CD4-positive, alpha-beta T cell (primary cell): ENCODE measurements at places on chromosomes 2 and 18.

DNA sequence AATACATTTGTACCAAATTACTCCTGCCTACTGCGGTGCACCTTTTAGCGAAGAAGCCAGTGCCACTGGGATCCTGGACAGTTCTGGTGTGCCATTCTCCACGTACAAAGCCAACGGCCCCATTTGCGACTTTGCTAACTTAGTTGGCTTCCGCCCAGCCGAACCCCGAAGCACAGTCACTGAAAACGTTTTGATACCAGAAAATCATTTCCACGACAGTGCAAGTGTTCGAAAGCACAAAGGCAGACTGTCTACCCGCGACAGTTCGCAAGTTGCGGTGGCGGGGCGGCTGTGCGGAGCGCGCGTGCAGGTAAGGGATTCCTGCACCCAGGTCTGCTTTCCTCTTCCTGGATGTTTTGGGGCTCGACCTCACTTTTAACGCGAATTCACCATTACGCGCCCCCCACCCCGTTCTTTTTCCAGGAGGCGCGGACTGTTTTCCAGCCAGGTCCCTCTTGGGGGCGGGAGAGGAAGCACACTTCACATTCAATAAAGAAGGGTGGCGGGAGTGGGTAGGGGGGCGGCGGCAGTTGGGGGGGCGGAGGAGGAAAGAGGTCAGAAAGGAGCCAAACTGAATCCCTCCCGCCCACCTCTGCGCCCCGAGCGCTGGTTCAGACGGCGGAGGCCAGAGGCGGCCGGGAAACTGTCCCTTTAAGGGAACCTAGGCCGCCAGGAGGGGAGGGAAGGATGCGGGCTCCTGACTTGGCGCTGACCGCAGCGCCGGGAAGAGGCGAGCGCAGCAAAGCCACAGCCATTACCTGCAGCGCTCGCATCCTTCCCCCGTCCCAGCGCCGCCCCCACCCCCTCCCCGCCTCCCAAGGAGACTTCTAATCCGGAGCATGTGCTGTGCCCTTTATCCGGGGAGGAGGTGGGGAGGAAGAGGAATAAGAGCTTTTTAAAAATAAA lies 107.4 kb upstream of the KCTD1 start:
- DNase-seq = no peak

GRCh38 chr2:224417947-224418346 lies 16.0 kb upstream of the FAM124B start:
- DNase-seq = no peak

GRCh38 chr2:42965196-42965595 lies 172.8 kb upstream of the HAAO start:
- DNase-seq = no peak

DNA sequence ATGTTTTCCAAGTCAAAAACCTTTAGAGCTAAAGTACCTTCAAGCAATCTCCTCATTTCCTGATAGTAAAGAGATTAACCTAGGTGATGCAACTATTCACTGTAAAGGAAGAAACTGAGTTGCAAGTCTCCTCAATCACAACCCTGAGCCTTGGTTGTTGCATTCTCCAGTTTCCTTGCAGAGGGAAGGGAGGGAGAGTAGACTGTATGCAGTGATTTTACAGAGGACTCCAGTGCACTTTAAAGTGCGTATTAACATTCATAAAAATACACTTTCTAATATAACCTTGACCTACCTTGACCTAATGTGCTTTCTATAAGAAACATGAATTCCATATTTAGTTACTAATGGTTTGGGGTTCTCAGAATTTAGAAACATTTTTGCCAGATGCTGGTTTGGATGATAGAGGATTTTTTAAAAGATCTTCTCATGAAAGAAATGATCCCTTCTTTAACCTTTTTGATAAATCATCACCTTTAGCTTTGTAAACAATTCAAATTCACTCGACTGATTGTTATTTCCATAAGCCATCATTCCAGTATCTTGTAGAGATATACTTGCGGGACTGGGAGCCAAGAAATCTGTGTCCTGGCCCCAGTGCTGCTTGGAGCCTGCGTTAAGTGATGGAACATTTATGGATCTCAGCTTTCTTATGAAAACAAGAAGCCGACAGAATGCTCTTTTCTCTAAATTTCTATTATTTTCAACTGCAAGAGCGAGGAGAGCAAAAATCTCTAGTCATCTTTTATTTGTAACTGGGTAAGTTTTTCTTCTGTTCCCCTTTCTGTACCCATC lies 228.3 kb downstream of the ZNF521 start:
- DNase-seq = no peak

- DNase-seq = no peak
These were observed 17.5 kb downstream of the KIDINS220 start for GRCh38 chr2:8819948-8820347.

GRCh38 chr18:37254236-37254754 lies 311.3 kb downstream of the CELF4 start:
- no peak for DNase-seq

GRCh38 chr2:105394951-105395611 lies 3.8 kb downstream of the FHL2 start:
- DNase-seq = no peak

- no peak for DNase-seq
These were observed 63.0 kb upstream of the BCL2L11 start for GRCh38 chr2:111057721-111058120.

DNA sequence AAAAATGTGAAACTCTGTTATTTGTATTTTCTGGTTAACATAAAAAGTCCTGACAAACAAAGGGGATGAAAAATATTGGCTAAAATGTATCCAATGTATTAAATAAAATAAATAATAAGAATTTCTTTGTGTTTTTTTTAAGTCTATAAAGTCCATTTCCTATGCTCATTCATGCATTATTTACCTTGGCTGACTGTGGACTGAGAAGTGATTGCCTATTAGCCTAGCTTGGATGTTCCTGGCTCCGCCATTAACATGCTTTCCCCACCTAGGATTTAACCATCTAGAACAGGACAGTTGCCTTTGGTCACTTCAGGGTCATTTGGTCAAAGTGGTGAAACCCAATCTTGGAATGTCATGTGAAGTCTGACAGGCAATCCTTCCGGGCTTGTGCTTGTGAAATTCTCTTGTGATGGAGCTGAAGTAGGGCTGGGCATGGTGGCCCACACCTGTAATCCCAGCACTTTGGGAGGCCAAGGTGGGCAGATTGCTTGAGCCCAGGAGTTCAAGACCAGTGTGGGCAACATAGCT lies 60.4 kb upstream of the TANC1 start:
- no peak for DNase-seq

- DNase-seq = no peak
These were observed 162.6 kb downstream of the PAX3 start for GRCh38 chr2:222136106-222136630.

DNA sequence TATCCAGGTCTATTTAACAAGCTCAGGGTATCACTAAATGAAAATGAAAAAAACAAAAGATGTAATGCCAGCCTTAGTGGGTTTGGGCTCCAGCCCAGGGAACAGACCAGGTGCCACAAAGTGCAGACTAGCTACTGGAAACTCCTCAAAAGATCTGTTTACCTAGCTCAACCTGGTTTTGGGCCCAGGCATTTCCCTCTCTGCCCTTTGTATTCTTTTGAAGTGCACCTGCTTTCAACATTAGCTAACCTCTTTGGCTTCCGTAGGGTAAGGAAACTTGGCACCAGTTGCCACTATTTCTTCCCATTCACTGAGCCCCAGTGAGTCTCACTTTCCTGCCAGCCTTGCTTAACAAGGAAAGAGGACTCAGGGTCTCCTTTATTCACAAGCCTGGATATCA lies 123.6 kb upstream of the CDCA7 start:
- no peak for DNase-seq

GRCh38 chr18:6610466-6610865 lies 119.0 kb upstream of the ARHGAP28 start:
- DNase-seq = no peak

DNA sequence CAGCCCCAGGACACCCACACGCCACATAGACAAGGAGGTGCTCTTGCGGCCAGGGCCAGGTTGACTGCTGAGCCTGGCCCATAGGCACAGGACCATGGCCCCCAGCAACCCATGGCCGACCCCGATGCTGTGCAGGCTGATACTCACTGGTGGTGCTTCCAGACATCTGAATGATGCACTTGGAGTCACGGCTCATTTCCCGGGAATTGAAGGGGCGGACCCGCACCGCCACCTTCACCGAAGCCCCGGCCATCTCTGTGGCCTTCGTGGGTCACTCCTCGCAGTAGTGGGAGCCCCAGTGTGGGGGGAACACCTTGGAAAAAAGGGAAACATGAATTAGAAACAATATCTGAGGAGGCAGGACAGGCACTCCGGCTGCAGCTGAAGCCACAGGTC lies 22.5 kb downstream of the KIF1A start:
- no peak for DNase-seq

DNA sequence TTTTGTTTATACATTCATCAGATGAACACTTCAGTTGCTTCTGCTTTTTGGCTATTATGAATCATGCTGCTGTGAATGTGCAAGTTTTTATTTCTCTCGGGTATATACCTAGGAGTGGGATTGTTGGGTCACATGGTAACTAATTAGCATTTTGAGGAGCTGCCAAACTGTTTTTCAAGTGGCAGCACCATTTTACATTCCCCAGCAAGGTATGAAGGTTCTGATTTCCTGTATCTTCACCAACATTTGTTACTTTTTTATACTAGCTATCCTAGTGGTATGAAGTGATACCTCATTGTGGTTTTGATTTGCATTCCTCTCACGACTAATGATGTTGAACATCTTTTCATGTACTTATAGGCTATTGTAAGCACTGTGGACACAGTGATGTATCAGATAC lies 53.9 kb downstream of the DYNC1I2 start:
- DNase-seq = no peak

- DNase-seq = no peak
These were observed 21.2 kb upstream of the CTDP1 start for GRCh38 chr18:79658366-79658765.

GRCh38 chr2:57107353-57107752 lies 923.6 kb downstream of the CCDC85A start:
- no peak for DNase-seq

DNA sequence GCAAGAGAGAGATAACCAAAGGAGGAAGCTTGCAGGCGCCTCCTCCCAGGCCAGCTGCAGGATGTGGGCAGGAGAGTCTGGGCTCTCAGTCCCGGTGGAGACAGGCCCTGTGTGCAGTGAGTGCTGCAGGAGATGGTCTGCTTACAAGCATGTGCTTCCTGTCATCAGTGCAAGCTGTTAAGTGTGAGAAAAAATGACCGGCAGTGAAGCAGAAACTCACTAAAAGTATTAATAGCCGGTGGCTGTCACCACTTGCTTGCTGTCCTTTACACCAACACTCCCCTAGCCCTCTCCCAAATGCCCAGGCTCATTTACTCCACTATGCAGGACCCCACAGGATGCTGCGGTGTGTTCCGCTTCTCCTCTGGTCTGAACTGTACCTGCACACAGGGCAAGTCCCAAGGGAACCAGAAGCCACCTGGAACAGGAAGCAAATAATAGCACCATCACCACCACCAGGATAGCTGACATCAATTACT lies 435.6 kb upstream of the HS6ST1 start:
- no peak for DNase-seq

- DNase-seq = no peak
These were observed 22.7 kb downstream of the IAH1 start for GRCh38 chr2:9497017-9497416.

DNA sequence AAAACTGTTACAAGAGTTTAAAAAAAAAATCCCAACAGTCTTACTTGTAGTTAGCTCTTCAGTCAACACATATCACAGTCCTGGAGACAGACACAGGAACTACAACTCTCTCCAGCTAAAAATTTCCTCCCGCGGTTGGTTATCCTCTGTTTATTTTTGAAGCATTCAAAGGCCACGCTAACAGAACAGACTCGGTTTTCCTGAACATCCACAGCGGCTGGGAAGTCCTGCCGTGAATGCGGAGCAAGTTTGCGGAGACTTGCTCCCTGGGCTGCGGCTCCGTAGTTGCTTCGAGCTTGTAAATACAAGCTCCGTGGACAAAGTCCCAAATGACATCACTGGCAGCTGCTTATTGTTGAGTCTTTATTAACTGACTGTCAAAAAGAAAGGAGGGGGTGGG lies at the start of gene NCKAP5:
Gene NCKAP5, minus strand, starts transcription at position 292 of the 400 bp plus-strand sequence. CDS start 50,937 bp downstream, outside the sequence.
- DNase-seq = no peak

DNA sequence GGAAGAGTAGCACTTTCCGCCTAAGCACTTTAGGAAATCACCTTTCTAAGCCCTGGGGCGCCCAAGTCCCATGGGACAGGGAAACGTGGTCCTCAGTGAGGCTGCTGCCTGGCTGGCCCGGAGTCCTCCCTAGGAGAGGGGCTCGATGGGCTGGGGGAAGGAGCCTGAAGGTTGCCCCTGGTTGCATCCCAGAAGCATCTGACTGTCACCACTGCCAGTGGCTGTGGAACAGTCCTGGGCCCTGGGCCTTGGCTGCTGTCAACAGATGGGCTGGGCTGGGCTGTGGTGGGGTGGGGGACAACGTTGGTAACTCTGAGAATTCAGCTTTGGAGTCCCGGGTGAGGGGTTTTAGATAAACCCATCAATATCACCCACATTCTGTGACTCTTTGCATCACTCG lies 22.5 kb downstream of the ASB1 start:
- DNase-seq = no peak

GRCh38 chr2:96801005-96801785 lies 14.9 kb upstream of the CNNM3 start:
- peak; percentile 83 for DNase-seq

GRCh38 chr2:64768491-64769005 lies 114.8 kb upstream of the SERTAD2 start:
- no peak for DNase-seq

- no peak for DNase-seq
These were observed 907.7 kb downstream of the TMEM182 start for GRCh38 chr2:103669531-103669930.

DNA sequence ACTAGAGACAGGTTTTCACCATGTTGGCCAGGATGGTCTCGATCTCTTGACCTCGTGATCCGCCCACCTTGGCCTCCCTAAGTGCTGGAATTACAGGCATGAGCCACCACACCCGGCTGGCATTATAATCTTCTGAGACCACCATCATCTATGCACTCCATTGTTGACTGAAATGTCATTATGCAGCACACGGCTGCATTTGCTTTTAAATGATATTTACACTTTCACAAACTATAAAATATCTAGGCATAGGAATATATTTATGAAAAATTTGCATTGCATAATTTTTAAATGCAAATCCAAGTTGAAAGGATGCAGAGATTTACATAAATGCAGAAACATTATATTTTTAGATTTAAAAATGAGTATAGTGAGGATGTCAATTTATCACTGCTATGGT lies 30.0 kb upstream of the ANKRD44 start:
- no peak for DNase-seq

DNA sequence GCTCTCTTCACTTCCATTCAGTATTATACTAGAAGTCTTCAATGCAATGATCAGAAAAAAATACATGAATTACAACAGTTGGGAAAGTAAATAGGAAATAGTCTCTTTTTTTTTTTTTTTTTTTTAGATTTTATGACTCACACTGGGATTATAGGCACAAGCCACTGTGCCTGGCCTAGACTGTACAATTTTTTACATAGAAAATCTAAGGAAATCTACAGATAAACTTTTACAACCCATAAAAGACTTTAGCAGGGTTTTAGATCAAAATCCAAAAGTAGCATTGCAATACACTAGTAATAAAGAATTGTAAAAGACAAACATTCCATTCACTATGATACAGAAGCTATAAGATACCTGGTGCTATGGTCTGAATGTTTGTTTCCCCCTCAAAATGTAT lies 39.0 kb downstream of the CFAP221 start:
- DNase-seq = no peak

- no peak for DNase-seq
These were observed 90.3 kb upstream of the CDH2 start for GRCh38 chr18:28267276-28267675.
